ENCODE measurements at places on chromosomes 13 and 19.

- no peak for DNase-seq
Observed at GRCh38 chr13:25739376-25739775, 312.4 kb downstream of the SHISA2 start.

- DNase-seq, result peak; percentile 47
Observed at GRCh38 chr19:58361900-58362271, 665 bp downstream of the ZNF497 start.

DNA sequence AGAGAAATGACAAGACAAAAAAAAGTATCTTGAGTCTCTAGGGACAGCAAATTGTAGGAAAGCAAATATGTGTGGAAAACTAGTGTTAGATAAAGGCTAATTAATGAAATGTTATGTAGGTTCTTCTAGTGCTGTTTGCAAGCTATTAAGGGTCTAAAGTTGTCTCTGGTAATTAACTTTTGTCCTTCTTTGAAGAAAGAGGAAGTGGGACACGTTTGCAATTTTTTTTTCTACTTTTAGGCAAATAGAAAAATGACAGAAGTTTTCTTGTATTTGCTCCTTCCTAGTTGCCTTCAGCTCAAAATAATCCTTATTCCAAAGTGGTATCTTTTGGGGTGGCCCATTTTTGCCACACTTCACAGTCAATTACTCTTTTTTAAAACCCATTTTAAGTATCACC, 1877.7 kb upstream of the PRR20A start:
- DNase-seq, result no peak

DNA sequence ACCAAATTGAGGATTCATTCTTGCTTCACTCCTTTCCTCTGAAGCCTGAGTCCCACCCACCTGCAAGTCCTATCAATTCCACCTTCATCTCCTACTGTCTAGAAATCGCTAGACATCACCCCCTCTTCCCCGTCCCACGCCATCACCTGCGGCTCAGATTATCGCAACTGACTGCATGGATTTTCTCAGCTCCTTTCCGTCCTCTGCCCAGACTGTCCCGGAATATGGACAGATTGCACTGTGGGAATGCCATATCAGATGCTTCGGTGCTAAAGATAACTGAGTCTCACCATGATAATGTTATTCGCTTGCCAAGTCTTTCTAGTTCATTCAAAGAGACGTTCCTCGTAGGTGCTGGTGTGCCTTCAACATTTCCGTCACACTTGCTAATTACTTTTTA, 66.4 kb upstream of the USP29 start:
- no peak for DNase-seq

DNA sequence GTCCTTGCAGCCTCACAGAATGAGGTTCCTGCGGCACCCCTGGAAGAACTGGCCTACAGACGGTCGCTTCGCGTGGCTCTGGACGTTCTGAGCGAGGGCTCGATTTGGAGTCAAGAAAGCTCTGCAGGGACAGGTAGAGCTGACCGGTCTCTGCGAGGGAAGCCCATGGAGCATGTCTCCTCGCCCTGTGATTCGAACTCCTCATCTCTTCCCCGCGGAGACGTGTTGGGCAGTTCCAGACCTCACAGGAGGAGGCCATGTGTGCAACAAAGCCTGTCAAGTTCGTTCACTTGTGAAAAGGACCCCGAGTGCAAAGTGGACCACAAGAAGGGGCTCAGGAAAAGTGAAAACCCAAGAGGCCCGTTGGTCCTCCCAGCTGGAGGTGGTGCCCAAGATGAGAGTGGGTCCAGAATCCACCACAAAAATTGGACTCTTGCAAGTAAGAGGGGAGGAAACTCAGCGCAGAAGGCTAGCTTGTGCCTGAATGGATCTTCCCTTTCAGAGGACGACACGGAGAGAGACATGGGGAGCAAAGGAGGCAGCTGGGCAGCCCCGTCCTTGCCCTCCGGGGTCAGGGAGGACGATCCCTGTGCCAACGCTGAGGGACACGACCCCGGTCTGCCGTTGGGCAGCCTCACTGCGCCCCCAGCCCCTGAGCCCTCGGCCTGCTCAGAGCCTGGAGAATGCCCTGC, 23.4 kb upstream of the NDUFS7 start:
- DNase-seq, result no peak

DNA sequence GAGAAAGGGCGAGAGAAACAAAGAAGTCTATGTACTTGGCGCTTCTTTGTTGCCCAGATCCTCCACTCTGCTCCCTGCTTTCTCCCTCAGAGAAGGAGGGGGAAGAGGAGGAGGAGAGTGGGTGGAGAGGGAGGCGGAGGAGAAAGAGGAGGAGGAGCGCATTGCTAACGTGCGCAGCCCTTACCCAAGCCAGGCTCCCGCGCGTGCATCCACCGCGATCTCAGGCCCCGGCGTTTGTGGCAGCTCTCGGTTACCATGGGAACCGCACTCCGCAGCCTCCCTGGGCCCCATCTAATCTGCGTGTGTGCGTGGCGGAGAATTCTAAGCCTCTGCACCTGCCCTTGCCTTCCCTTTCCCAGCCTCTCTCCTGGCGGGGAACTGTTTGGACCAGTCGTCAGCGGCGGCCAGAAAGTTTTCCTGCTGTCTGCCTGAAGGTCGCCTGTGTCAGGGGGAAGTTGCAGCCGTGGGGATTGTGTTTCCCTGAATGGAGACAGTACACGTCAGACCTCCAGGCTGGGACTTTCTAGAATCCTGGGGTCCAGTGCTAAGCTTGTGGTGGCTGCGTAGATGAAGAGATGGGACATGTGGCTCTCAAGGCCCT, at the start of gene ERICH6B:
ERICH6B (minus strand) TSS at position 239 of the 601 bp plus-strand sequence. CDS start 18,734 bp downstream, outside the sequence.
- DNase-seq, result no peak

DNA sequence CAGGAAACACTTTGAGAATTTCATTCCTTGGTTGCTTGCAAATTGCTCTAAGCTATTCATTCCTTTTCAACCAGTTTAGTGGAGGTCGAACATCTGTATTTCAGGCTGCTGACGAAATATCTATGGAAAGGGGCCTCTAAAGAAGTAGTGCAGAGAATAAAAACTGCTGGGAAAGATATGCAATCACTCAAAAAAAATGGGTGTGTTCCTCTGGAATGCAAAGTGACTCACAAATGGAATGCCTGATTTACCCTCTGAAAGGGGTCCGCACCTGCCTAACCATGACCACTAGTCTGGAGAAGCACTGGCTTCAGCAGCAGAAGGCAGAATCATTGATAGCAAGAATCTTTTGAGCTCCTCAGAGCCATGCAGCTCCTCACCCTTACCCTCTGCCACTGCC, 129.4 kb downstream of the PCDH9 start:
- DNase-seq, result no peak

DNA sequence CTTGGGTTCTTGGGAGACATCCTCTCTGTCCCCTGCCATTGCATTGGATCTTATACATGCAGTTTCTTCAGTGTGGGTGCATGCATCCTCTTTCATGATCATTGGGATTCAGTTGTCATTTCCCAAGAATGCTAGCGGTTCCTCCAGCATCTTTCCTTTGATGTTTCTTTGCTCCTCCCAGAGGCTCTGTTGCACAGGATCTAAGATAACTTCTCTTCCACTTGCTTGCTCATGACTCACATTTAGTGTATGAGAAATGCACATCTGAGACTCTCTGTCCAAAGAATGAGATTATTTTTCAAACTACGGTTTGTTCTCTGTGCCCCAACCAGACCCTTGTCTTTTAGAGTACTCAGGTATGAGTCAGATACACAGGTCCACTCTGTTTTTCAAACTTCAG, 197.1 kb downstream of the NDFIP2 start:
- DNase-seq, result no peak

GRCh38 chr13:80530191-80530590, 189.3 kb upstream of the SPRY2 start:
- DNase-seq, result no peak

DNA sequence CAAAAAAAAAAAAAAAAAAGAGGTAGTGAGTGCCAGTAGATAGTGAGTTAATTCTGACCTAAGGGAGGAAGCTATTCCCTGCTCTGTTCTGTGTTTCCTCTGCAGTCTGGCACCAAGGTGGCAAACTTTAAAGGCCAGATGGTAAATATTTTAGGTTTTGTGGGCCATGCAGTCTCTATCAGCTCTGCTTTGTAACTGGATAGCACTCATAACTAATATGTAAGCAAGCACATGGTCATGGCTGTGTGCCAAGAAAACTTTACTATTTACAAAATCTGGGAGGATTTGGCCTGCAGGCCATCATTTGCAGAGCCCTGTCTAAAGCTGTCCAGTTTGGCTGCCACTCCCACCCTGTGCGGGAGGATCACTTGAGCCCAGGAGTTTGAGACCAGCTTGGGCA, 4.3 kb downstream of the PIN1 start:
- no peak for DNase-seq

DNA sequence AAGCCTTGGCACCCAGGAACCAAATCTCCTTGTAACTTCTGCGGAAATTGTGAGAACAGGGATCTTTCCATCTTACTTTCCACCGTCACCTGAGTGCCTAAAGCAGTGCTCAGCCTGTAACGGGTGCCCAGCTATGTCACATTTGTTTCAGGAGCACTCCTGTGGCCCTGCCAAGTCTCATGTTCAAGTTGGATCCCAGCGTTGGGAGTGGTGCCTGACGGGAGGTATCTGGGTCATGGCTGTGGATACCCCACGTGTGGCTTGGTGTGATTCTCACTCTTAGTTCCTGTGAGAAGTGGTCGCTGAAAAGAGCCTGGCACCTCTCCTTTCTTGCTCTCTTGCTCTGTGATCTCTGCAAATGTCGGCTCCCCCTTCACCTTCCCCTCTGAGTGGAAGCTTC, 114.9 kb downstream of the UQCRFS1 start:
- DNase-seq, result no peak

Measured in H4 (cell line).